ENCODE measurements at places on chromosomes 6 and 20.

DNA sequence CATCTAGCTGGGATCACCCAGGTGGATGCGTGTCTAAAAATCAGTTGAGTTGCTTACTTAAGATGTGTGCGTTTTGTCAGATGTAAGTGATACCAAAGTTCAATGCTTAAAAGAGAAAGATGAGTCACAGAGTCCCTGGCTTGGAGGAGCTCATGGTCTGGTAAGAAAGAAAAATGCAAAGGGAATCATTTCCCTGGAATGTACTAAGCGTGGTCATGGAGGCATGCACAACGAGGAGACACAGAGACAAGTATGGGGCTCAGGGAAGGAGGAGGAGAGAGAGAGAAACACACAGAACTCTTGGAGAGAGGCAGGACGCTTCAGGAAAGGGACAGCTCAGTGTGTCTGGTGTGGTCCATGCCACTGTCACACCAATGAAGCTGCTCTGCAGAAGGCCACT is 186.9 kb upstream of the GMDS start:
- DNase-seq = no peak

DNA sequence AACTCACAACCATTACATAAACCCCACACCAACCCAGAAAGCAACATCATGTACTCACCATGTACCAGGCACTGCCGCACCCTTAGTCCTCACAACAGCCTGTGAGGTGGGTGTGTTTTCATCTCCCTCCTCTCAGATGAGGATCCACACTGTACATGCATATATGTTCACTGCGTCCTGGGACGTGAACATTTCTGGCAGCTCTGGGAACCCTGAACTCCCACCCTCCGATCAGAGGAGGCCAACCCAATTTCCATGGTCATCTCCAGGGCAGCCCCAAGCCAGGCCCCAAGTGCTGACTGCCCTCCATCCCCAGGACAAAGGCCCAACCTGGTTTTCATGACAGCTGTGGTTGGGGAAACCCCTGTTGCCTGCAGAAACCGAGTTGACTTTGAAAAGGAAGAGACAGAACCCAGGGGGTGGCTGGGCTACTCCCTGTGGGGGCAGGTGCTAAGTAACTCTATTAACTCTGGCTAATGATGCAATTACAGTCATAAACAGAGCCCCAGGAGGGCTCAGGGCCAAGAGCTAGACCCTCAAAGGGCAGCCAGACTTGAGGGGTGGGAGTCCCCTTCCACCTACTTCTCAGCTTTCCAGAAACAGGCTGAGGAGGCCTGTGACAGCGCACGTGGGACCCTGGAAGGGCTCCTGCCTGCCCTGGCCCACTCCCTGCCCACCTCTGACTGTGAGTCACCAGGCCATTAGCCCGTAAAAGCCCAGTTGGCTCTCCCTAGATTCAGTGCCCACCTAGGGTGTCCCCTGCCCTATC is 2.6 kb downstream of the TFEB start:
- DNase-seq = peak; percentile 37

DNA sequence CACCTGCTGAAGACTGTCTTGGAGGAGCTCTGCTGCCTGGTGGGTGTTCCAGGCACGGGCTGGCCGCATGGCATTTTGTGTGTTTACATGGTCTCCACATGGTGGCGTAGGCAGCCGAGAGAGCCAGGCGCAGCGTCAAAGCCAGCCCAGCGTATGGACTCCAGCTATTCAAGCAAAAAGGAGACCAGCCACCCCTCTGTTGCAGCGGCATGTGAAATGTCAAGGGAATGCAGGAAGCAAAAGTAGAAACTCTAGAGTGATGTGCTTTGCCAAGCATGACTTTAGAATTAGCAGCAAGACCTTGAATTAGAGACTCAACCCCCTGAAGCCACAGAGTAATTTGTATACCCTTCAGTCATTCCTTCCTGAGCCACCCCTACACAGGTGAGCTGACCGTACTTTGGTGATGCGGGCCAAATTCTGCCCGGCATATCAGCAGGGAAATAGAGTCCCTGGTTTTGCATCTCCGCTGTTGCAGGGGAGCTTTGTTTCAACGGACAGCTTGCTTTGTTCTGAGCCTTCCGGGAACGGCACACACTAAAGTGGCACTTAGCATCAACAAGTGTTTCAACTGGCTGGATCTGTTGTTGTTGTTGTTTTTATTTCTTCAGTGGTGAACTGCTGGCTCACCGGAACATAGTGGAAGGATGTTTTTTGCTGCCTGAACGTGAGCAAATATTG is 48.5 kb downstream of the FNDC1 start:
- peak; percentile 13 for DNase-seq

DNA sequence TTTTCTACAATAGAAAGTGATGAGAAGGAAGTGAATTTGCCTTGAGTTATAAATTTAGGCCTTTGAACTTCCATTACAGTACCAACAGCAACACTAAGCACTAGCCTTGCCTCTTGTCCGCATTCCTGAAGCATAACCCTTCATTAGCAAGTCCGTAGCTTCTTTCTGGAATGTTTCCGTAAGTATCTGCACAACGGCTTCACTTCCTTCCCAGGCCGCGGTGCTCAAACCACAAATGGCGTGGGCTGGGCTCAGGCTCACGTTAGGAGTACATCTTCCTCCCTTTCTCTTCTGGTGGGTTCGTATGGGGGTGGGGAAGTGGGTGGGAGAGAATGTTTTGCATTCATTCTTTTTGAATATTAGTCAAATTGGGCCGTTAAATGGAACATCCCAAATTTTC is 193.8 kb upstream of the SNX9 start:
- DNase-seq = no peak

DNA sequence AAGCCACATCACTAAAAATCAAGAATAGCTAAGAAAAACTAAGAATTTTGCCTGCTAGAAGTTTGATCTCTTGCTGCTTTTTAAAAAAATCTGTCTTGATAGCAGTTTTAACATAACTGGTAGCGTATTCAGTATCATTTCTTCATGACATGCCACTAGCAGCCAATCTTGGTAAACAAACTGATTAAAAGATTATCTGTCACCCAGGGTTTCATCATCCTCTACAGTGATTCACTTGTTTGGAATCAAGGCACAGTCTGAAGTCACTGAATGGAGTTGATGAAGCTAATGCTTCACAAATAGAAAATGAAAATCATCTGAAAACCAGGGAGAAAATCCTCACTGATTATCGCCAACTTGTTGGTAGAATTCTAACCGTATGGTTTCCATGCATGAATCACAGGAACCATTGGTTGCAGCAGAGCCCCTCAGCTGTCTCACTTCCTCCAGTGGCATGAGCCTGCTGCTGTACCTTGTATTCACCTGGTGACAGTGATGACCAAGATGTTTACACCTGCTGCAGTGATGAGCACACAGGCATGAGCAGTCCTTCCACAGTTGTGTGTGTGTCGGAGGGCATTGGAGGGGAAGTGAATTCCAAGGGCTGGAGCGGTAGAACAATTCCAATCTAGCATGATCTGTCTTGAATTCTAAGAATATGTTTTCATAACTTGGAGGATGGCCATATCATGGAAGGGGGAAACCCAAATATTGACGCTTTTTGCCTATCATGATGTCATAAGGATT is 275.0 kb downstream of the KHDC1L start:
- no peak for DNase-seq

DNA sequence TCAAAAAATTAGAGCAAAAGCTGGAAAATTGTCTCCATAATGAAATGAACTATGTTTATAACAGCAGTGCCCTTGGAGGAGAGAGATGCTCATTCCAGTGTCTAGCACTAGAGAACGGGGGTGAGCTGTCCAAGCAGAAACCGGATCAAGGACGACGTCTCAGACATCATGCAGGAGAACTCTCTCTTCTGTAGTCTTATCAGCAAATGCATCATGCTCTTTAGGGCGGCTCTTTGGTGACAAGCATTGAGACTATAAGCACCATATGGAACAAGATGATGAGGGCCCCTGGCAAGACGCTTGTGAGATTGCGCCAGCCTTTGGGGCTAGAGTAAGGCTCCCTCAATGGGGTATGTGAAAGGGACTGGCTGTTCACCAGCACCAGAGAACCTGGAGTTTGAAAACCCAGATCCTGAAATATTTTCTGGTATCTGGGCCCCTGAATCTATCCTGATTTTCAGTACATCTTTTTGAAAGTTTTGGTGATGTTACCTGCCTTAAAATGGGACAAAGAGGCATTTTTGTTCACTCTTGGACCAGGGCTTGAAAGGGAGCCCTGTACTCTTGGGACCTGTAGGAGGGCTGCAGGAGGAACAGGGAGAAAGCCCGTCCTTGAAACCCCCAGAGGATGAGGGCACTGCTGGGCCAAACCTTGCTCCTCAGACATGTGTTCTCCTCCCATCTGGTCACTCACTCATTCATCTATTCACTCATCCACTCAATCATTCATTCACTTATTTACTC is 127.6 kb downstream of the TTLL2 start:
- no peak for DNase-seq

GRCh38 chr6:124928851-124929250 is 33.4 kb upstream of the RNF217 start:
- DNase-seq = no peak

- DNase-seq = no peak
Measured at GRCh38 chr6:74447013-74447412, 751.0 kb downstream of the CD109 start.

DNA sequence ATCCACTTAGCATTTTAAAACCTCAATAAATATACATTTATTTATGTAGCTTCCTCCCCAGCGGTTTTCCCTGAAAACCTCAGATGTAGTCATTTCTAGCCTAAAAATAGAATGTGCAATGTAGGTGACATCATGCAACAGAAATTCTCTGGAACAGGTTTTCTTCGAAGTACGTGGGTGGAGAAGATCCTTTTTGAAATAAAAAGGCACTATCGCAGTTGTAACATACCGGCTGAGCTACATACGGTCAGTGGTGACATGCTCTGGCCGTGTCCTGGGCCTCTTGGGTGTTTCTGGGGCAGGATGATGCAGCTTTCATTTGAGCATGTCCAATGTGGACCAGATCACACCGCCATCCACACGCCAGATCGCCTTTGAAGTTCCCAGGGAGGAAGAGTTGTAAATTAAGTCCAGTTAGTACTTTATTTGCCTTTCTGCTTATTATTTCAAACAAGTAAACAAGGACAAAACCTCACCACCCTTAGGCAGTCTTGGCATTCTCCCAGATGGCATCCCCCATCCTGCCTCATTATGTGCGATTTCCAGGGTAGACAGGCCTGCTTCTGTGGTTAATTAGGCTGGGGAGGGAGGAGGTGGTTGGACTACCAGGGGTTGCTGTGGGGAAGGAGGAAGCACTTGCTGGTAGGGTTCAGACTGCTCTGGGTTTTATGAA is 109.5 kb upstream of the CLDN20 start:
- DNase-seq = no peak

GRCh38 chr6:168159506-168159905 is 80.5 kb upstream of the FRMD1 start:
- DNase-seq = no peak

DNA sequence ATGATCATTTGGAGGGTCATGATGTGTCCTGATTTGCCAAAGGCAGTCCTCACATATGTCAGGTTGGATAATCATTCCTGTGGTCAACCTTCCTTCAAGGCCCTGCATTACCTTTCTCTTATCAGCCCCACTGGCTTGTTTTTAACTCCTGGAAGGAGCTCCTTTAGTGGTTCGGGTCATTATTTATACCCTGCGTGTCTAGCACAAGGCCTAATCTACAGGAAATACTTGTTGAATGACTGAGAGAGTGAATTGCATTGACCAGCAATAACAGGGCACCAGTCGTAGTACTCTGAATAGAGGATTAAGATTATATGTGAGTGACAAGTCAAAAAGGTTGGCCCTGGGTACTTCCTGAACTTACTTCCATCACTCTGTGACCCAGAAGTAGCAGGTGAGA is 4.5 kb downstream of the HIVEP2 start:
- no peak for DNase-seq

- DNase-seq = no peak
Measured at GRCh38 chr20:1841554-1842140, 53.6 kb upstream of the SIRPA start.

DNA sequence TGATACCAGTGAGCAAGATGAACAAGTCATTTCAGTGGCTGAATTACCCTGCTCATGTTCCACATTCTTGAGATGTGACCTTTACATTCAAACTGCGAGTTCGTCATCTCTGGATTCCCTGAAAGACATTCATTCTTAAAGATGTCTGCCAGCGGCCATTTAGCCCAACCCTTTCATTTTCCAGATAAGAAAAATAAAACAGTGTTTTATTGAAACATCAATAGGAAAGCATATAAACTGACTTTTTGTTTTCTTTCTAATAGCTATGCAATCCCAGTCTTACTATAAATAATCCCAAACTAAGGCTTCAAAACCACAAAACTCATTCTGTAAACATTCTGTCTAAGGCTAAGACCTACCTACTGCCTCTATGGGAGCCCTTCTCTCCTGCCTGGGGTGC is 134.0 kb downstream of the SAMD5 start:
- no peak for DNase-seq

DNA sequence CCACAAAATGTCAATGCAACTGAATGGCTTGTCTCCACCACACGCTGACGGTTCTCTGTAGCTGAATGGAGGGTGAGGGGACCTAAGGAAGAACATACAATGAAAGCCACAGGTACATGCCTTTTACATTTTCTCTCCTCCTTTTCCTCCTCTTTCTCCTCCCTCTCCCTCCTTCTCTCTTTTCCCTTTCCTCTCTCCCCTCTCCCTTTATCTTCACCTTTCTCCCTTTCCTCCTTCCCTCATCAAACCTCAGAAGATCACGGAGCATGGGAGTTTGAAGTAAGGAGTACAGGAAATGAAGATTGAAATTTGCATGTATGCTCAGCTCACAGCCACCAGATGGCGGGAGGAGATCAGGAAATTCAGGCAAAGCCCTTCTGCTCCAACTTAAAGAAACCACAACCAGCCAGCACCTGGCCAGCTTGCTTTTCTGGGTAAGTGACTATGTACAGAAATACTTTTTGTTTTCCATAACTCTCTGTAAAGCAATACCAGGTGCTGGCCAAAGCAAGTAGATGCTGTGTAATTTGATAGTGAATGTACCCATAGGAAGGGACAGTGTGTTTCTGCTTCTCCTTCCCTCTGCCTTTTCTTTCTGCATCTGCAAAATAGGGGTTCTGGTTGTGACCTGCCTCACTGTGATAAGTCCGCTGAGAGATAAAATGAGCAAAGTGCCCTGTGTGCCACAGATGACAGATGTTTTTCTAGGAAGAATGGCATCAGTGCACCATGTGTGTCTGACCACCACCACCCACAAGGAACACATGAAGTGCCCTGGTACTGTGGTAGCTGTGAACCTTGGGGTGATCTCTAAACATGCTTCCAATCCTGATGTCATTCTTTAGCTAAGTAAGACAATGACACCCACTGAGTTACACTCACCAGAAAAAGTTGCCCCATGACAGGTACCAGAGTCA is 18.6 kb upstream of the FOXO3 start:
- peak; percentile 50 for DNase-seq

Measured in stimulated activated CD4-positive, alpha-beta T cell treated with anti-CD3 and anti-CD28 coated beads, TNF-alpha, amount 100 ng/mL, for 24 hours (primary cell).